ENCODE measurements at places on chromosomes 7 and 10. TPM values are rescaled to one million over a fixed set of nuclear protein-coding genes. Genes with fewer than 3 reads are reported as not detected.

DNA sequence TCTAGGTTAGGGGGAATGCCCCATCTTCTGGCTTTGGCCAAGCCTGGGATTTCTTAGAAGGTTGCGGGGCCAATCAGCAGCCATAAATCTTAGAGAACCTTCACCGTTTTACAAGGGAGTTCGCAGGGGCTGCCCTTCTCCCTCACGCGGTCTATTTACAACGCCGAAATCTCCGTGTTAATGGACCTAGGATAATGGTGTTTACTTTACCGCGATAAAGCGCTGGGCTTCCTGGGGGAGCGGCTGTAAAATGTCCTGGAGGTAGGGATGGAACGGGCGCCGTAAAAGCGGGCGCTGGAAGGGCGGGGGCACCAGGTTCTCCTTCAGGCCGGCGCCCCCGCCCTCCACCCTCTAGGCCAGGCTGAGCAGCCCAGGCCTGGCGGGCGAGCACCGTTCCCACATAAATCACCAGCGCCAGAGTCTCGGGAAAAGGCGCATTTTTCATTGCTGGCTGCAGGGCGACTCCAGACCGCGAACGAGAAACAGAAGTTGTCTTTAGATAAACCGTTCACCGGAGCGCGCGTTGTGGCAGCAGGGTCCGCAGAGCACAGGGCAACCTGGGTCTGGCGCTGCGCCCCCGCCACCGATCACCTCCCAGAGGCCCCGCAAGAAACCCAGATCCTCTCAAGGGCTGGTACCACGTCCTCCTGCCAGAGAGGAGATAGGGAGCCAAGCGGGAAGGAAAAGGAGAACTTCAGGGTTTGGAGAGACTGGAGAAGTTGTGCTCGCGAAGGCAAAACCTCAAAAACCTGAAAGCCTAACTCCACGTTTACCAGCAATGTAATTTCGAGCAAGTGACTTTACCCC, 12.5 kb upstream of the NKX2-3 start:
- no peaks in the 10 kb centered on the region for H3K36me3 ChIP-seq
- DNase-seq, result no peak

DNA sequence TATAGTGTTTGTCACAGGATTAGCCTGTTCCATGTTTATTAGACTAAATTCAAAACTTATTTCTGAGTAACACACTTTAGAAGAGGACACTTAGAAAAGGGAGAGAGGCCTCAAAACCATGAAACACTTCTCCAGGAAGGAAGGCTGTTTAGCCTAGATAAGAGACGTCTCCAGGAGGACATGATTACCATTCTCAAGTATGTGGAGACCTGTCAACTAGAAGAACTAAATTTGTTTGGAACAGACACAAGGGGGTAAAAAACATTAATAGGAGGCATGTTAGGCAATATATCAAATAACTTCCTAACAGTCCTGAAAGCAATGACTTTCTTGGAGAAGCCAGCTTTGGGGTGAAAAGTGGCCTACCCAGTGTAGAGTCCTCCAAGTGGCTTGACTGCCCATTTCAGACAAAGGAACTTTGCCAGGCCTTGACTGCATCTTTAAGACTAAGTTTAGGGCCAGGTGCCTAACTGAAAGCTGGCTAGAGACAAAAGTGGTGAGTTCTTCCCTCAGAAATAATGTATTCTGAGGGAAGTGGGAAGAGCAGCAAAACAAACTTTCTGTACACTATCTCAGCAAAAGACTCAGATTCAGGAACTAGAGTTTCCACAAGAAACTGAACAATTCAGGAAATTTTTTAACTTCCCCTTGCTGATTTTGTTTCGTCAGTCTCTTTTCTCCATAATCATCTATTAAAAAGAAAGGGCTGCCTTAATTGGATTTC, 11.8 kb downstream of the NCOA4 start:
- no peak for DNase-seq
- H3K36me3 ChIP-seq, result peaks cover 27% of the 10 kb centered on the region
- peaks cover 19% of the 10 kb centered on the region for H3K4me1 ChIP-seq
- no peak overlapping the region for H3K27ac ChIP-seq

ANKRD61 gene
- 2.4 TPM for polyA plus RNA-seq

DNA sequence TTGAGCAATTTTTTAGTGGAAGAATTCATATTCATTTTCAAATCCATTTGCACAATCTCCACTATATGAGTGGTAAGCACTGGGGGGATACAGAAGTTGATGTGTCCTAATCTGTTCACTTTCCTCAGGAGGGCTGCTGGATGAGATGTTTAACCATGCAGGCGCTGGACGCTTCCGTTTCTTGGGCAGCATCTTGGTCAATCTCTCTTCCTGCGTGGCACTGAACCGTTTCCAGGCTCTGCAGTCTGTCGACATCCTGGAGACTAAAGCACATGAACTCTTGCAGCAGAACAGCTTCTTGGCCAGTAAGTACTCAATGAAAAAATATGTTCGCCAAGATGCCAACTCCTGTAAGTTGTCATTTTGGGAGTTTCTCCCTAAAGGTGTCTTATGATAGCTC, 179.3 kb downstream of the ABCA13 start:
- H3K36me3 ChIP-seq, result no peaks in the 10 kb centered on the region
- H3K4me3 ChIP-seq, result no peak overlapping the region
- no peaks in the 10 kb centered on the region for H3K27me3 ChIP-seq
- H3K4me1 ChIP-seq, result no peaks in the 10 kb centered on the region
- no peak for DNase-seq
- no peak overlapping the region for H3K27ac ChIP-seq

DNA sequence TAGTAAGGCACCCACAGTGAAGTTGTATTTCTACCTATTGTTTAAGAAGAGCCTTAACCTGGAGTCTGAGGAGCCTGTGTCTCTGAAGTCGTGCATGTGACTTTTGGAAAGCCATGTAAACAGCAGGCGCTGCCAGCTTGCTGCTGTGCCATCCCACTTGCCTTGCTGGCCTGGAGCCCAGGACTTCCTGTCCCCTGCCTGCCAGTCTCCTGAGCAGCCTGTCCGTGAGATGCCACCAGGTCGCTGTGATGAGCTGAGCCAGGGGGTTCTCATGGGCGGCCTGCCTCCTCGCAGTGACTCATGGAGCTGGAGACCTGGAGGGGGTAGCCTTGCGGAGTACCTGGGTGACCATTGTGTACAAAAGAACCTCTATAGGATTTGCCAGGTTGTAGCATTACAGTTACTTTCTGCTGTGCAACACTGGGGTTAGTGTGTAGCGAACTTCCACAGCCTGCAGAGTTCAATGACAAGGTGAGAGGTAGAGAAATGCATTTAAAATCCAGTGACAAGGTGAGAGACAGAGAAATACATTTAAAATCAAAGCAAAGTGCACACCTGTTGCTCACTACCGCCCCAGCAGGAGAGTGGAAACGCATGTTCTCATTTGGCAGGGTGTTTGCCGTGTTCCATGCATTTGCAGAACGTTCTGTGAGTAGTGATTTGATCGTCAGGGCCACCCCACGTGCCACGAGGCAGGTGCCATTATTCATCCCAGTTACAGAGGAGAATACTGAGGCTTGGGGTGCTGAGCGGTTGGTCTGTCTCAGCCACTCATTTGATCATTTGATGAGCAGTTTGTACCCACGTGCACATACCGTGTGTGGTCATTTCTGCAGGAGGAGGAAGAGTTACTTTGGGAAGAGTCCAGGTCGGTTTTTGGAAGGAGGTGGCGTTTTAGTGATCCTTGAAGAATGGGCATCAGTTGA, 36.6 kb upstream of the BHLHA15 start:
- no peaks in the 10 kb centered on the region for H3K4me1 ChIP-seq
- no peak overlapping the region for H3K4me3 ChIP-seq
- peaks cover 41% of the 10 kb centered on the region for H3K36me3 ChIP-seq
- H3K27ac ChIP-seq, result no peak overlapping the region

ANXA8L1 gene
- 7.9 TPM for polyA plus RNA-seq

DNA sequence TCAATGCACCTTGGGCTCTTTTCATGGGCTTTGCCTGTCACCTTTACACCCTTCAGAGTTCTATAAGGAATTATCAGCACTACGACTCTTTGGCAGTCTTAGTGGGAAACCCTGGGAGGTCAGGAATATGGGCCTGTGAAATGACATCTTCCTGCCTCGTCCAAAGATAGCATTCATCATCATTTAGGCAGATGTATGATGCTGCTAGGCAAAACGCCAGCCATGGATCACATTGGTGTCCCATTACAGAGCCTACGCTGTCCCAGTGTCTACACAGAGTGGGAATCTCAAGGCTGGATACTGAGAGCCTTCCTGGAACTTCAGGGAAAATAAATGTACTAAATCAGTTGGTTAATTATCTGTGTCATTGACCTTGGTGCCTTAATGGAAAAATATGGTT, 259.4 kb upstream of the CELF2 start:
- H3K4me1 ChIP-seq, result no peaks in the 10 kb centered on the region
- H3K4me3 ChIP-seq, result no peak overlapping the region
- no peak for DNase-seq
- no peak overlapping the region for H3K27ac ChIP-seq
- H3K36me3 ChIP-seq, result no peaks in the 10 kb centered on the region

DNA sequence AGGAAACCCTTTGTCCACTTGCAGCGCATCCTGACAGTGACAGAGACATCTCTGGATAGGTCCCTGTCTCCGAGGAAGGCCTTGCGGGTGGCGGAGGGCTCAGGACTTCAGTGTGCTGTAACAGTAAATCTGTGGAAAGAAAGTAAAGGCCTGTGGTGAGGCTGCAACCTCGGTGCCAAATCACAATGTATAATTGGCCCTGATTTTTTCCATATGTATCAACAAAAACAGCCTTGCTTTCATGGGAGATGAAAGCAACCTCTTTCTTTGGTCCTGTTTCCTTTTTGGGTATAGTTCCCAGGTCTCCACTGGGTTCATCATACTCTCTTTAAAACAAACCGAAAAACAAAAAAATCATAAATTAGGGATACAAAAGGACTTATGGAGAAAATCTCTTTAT, 110.9 kb upstream of the BMPER start:
- no peak overlapping the region for H3K4me3 ChIP-seq
- H3K36me3 ChIP-seq, result no peaks in the 10 kb centered on the region
- no peak overlapping the region for H3K27ac ChIP-seq
- no peaks in the 10 kb centered on the region for H3K27me3 ChIP-seq
- no peaks in the 10 kb centered on the region for H3K4me1 ChIP-seq
- DNase-seq, result no peak

DNA sequence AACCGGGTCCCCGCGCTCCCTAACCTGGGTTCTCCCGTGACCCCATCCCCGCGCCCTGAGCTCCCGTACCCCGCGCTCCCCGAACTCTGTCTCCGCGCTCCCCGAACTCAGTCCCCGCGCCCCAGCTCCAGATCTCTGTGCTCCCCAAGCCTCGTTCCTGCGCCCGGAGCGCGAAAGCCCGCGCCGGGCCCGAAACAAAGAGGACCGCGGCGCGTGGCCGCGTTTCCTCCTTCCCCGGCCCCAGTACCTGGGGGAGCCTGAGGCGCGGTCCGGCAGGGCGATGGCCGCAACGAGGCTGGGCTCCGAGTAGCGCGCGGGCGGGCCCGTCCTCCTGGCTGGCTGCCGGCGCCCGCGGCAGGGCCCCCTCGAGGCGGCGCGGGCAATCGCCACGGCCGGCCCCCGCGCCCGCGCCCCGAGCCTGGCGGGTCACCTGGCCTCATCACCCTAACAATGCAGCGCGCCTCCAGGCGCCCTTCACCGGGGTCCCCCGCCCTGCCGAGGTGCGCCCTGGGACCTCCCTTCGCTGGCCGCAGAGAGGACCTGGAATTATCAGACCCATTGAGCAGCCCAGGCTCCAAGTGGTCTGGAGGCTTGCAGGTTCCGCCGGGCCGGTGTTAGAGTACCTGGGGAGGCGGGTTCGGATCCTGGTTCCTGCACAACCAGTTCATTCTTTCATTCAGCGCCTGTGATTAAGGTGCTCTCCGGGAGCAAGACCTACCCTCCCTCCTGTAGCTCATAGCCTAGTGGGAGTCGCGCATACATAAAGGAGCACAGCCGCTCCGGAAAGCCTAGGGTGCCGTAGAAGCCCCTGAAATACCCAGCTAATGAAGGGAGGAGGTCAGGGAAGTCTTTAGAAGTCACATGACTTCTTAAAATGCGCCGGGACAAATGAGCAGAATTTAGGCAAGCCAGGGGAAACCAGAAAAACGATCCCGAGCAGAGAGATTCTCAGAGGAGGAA, at the start of gene TNS3:
Gene TNS3 (minus strand): TSS at position 308 of the 960 bp plus-strand sequence. CDS start 142,475 bp downstream, outside the sequence.
- H3K4me1 ChIP-seq, result peaks cover 24% of the 10 kb centered on the region
- H3K27me3 ChIP-seq, result no peaks in the 10 kb centered on the region
- H3K4me3 ChIP-seq, result peak within 1 kb of the TSS; percentile 93

CCL24 gene
- polyA plus RNA-seq, result 32.1 TPM

SPDYE16 gene
- 1.2 TPM for polyA plus RNA-seq

DNA sequence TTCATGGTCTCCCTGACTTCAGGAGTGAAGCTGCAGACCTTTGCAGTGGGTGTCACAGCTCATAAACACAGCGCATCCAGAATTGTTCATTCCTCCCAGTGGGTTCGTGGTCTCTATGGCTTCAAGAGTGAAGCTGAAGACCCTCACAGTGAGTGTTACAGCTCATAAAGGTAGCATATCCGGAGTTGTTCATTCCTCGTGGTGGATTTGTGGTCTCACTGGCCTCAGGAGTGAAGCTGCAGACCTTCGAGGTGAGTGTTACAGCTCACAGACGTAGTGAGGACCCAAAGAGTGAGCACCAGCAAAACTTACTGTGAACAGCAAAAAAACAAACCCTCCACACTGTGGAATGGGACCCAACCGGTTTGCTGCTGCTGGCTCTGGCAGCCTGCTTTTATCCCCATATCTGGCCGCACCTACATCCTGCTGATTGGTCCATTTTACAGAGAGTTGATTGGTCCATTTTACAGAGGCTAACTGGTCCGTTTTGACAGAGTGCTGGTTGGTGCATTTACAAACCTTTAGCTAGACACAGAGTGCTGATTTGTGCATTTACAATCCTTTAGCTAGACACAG, 308.8 kb downstream of the PTPRN2 start:
- H3K4me1 ChIP-seq, result no peaks in the 10 kb centered on the region
- DNase-seq, result no peak
- no peak overlapping the region for H3K27ac ChIP-seq
- H3K4me3 ChIP-seq, result no peak overlapping the region

LIPK gene
- polyA plus RNA-seq, result not detected

GRCh38 chr7:4775848-4776623, 613 bp downstream of the AP5Z1 start:
- peak overlapping the region; percentile 83 for H3K27ac ChIP-seq
- peaks cover 12% of the 10 kb centered on the region for H3K36me3 ChIP-seq
- H3K4me1 ChIP-seq, result peaks cover 13% of the 10 kb centered on the region

ADCYAP1R1 gene
- 4.4 TPM for polyA plus RNA-seq

CNPY1 gene
- not detected for polyA plus RNA-seq

GRCh38 chr10:112045938-112046337, 137.6 kb downstream of the GPAM start:
- H3K36me3 ChIP-seq, result no peaks in the 10 kb centered on the region
- no peak overlapping the region for H3K4me3 ChIP-seq
- H3K27me3 ChIP-seq, result no peaks in the 10 kb centered on the region
- no peak for DNase-seq
- no peaks in the 10 kb centered on the region for H3K4me1 ChIP-seq

- H3K4me3 ChIP-seq, result peak overlapping the region; percentile 61
- no peaks in the 10 kb centered on the region for H3K36me3 ChIP-seq
- no peak for DNase-seq
- peak overlapping the region; percentile 92 for H3K27ac ChIP-seq
- no peaks in the 10 kb centered on the region for H3K27me3 ChIP-seq
- no peaks in the 10 kb centered on the region for H3K4me1 ChIP-seq
These were observed 571 bp downstream of the KDM7A start for GRCh38 chr7:140176122-140176701.
